Stimulated activated CD4-positive, alpha-beta T cell treated with anti-CD3 and anti-CD28 coated beads, Interleukin-4, amount 100 ng/mL, for 4 hours (primary cell): ENCODE measurements at places on chromosomes 3 and 15.

- DNase-seq: no peak
Measured at GRCh38 chr3:117356091-117356705, 646.6 kb downstream of the TUSC7 start.

GRCh38 chr15:59237924-59238331, 31.3 kb downstream of the LDHAL6B start:
- no peak for DNase-seq

DNA sequence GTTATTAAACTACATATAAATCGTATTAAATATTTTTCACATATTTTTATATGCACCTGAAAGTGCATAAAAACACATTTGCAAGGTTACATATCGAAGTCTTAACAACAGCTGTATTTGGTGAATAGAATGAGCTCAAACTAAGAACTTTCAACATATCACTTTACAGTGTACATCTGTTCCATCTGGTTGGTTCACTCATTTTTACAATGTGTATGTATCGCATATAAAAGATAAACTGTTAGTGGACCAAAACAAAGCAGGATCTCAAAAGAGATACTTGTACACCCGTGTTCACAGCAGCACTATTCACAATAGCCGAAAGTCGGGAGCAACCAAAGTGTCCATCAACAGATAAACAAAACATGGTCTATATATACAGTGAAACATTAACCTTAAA, 55.8 kb downstream of the TBL1XR1 start:
- DNase-seq: no peak

GRCh38 chr3:141063831-141064230, 12.7 kb downstream of the SPSB4 start:
- DNase-seq: no peak

DNA sequence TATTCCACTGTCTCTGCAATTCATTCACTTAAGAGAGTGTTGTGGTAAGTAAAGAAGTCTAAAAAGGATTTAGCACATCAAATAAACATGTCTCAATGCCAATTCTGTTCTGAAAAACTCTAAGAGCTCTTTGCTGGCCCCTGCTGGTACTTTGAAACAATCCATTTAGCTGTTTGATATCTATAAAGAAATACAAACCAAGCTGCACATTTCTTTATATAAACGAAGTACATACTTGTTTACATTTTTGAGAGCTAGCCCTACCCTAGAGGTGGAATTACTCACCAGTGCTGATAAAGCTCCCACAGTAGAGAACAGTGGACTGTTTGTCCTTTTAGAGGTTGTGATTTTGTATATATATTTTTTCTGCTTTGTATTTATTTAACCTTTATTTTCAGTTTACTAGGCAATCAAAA, 75.5 kb downstream of the NEDD4 start:
- no peak for DNase-seq

GRCh38 chr3:40258555-40258954, 51.0 kb upstream of the EIF1B start:
- DNase-seq: no peak

DNA sequence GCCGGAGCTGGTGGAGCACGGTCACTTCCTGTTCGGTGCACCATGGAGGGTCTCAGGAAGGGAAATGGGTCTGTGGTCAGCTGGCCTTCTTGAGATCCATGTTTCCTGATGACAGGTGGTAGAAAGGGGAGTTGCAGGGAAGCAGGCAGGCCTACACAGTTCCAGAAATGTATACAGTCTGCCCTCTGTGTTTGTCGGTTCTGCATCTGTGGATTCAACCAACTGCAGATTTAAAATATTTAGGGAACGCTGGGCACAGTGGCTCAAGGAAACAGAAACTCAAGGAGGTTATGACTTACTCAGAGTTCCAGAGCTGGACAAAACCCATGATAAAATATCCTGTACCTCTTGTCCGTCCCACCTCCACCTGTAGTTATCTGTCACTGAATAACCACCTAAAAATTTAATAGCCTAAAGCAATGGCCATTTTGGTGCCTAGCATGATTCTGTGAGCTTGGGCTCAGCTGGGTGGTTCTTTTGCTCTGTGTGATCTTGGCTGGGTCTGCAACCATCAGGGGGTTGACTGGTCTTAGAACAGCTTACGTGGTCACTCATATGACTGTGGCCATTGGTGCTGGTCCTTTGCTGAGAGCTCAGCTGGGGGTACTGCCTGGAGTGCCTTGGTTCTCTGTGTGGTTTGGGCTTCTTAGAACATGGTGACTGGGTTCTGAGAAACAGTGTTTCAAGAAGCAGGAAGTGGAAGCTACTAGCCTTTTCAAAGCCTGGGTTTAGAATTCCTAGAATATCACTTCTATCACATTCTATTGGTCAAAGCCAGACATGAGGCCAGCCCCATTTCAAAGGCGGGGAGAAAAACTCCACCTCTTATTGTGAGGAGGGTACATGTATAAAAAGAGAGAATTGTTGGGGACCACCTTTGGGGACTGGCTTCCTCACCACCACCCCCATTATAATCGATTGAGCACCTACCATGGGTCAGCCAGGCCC, 239.7 kb upstream of the BHLHE40 start:
- no peak for DNase-seq

DNA sequence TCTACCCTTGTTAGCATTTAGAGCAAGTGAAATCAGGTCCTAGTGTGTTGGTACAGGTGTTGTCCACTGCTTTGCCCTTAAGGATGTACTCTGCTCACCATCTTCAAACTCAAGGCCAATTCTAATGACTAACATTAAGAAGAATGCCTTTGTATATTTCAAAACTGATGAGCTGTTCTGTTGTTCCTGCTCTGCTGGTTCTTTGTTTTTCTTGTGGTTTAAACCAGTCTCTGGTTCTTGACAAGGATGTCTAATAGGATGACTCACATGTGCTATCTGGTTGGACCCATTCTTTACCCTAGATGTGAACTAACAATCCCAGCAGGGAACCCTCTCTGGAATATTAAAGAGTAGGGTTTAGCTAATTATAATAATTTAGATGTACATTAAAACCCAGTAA, 17.3 kb downstream of the ABHD5 start:
- no peak for DNase-seq

DNA sequence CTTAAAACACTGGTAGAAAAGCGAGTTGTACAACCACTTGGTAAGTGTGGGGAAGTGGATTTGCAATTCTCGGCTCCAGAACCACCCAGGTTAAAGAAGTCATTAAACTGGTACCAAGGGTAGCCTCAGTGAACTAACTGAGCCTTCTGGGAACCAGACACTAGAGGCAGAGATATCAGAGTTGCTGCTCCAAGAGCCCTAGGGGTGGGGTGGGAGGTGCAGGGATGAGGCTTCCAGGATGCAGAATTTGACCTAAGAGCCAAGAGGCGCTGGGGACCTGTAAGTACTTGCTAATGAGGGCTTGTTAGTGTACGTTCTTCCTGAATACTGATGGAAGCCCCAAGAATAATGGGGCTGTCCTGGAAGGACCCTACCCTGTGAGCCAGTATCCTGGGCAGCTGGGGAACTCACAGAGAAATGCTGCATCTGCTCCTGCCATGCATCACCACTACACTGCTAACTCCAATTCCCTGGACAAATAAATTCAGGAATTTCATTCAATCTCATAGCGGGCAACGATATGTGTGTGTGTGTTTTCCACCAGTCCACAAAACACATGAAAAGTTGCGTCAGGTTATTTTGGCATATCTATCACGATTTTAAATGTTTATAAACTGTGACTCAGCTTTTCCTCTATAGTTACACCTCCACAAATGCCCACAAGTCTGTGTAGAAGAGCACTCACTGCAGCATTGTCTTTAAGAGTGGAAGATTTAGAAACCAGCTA, 23.8 kb downstream of the STIMATE start:
- DNase-seq: no peak

- DNase-seq: no peak
Measured at GRCh38 chr15:89723031-89723430, 28.0 kb downstream of the MESP1 start.

DNA sequence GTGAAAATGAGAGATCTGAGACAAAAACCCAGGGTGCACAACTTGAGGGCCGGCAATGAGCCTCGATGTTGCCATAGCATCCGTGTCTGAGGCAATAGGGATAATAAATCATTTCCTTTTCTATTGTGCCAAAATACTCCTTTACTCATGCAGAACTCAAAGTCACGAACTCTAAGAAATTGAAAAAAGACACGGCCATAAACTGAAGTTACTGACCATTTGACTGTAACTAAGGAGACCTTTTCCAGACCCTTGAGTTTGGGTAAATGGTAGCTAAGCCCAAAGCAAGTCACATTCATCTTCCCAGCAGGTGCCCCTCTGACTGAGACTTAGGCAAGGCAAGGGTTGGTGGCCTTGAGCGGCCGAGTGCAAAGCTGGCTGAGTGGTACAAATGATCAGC, 141.2 kb upstream of the SLCO3A1 start:
- DNase-seq: no peak

- DNase-seq: no peak
Measured at GRCh38 chr3:31262201-31262600, 270.5 kb upstream of the STT3B start.

DNA sequence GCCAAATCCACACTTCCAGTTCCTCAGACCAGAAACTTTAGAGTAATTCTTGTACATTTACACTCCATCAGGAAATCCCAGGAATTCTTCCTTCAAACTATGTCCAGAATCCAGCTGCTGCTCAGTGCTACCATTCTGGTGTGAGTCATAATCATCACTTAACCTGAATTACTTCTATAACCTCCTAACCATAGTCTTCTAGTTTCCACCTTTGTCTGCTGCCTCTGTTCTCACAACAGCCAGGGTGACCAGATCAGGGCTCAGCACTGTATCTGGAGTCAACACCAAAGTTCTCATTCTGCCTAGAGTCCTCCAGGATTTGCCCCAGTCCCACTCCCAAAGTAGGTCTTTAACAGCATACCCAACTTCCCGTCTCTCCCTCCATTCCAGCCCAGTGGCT, 3.4 kb downstream of the CLDND1 start:
- no peak for DNase-seq

DNA sequence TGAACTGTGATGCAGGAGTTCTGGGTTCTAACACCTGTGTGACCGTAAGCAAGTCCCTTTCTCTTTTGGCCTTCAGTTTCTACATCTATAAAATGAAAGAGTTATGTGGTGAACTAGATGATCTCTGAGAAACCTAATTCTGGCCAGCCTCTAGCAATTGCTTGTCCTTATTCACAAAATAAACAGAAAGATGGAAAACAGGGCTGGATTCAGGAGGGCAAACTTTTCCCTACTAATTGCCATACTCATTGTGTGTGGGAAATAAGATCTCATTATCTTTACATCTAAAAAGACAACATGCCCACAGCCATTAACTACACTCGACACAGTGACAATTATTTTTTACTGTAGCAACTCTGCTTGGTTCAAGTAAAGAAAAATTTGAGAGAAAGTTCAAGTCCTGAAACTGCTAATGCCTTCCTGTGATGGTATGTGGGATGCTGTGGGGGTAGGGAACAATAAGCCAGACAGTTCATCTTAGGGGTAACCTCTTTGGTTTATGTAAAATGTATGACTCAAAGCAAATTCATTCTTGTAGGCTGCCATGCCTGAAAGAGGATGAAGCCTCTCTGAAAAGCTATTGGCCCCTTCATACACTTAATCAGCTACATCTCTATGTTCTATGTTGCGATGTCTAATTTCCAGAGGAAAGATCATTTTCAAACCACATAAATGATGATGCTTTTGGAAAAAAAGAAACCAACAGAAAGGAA, 177.6 kb upstream of the BCL6 start:
- no peak for DNase-seq

DNA sequence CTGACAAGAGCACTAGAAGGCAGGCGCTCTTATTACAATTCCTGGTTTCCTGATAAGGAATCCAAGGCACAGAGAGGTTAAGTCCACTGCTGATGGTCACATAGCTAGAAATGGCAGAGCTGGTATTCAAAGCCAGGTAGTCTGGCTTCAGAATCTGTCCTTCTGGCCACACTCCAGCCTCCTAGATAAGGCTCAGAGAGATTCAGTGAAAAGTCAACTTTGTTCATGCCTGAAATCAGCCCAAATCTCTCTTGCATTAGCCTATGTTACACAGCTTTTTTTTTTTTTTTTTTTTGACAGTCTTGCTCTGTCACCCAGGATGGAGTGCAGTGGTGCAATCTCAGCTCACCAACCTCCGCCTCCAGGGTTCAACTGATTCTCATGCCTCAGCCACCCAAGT, 21.1 kb upstream of the CMTM8 start:
- no peak for DNase-seq

DNA sequence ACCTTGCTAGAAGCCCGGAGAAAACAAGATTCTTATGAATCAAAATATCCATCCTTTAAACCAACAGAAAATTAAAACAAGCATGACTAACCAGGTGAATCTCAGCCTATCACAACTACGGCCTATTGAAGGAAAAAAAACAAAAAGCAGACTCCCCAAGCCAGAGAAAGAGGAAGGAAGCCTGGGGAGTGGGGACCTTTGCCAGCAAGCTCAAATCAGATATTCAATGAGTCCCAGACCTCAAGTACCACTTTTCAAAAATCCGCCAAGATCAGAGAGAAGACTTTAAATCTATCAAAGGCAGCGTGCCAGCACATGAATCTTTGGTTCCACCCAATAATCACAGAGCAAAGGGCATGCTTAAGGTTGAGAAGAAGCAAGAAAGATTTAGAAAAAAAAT, 253.8 kb downstream of the NTRK3 start:
- DNase-seq: no peak

DNA sequence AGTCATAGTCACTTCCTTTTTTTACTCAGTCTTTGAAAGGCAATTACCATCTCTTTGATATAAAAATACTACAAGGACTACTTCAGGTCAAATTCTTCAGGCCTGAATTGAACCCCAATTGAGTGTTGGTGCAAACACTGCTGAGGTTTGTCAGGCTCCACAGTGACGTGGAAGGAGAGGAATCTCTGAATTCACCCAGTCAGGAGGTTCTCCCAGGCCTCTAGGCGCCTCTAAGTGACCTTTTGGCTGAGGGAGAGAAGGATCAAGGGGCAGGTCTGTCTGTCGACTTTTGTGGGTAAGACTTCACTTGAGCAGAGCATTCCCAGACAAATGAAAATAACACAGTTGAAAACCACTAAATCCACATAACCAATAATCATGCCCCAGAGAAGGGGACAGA, 227.6 kb upstream of the CHRNA7 start:
- no peak for DNase-seq

DNA sequence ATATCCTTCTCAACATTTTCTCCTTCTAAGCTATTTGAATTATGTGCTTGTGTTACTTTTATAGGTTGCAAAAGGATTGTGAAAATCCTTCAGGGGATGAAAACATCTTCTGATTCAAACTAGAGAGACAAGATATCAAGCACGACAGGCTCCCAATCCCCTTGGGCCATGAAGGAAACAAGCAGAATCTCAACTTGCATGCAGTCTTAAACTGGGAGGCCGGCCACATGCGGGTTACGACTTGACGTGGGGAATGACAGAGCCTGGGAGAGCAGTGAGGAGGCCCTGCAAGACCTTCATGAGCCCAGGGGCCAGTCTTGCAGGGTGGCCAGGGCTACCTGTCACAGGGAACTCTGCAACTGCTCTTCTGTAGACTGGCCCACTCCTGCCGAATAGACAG, 94.4 kb downstream of the SCN11A start:
- DNase-seq: no peak

- DNase-seq: no peak
Measured at GRCh38 chr15:77569729-77570125, 63.0 kb downstream of the LINGO1 start.

GRCh38 chr15:100081454-100081853, 260.3 kb downstream of the ADAMTS17 start:
- no peak for DNase-seq

- no peak for DNase-seq
Measured at GRCh38 chr3:155208183-155208800, 85.2 kb downstream of the STRIT1 start.
